ENCODE measurements at places on chromosomes 7 and 10.

- no peak for DNase-seq
Observed at GRCh38 chr10:73906524-73907447, 4.1 kb upstream of the PLAU start.

DNA sequence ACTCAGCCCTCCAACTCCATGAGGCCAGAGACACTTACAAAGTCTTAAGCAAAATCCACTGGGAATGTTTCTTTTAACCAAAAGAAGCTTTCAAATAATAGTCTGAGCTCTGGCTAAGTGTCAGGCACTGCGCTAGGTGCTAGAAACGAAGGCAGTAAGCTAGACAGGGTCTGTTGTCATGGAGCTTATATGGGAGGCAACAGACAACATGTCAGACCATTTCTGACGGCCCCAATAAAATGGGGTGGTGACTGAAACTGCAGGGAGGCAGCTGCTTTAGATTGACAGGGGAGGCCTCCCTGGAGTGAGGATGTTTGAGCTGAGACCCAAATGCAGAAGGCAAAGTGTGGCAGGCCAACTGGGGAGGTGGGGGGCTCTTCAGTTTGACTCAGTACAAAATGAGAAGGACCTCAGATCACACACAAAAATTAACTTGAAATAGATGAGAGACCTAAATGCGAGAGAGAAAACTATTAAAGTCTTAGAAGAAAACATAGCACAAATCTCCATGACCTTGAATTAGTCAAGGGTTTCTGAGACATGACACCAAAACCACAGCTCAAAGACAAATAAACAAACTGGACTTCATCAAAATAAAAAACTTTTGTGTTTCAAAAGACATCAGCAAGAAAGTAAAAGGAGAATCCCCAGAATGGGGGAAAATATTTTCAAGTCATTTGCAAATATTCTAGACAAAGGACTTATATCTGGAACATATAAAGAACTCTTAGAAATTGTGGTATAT lies 40.6 kb downstream of the SH3PXD2A start:
- DNase-seq, result no peak

DNA sequence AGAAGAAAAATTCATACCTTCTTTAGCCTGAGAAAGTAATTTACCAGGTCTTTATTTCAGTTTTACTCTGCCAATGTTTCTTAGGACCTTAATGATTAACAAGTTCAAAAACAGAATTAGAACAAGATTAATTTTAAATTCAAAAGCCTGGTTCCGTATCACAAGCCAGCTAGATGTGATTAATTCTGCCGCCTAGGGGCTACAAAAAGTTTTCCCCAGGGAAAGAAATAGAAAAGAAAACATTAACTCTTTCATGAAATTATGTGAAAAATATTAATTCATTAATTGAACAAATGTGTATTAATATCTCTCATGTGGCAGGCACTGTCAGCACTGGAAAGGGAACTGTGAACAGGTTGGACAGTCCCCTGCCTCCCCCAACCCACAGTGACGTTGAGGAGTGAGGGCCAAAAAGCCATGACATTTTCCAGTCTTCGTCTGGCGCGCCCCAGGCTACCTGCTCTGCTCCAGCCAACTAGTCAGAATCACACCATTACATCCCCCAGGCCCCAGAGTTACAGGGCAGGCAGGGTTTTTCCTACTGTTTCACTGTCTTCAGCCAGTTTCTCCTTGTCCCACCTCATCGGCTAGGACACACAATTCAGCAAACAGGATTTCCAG lies 20.1 kb downstream of the TMEM176A start:
- DNase-seq, result no peak

DNA sequence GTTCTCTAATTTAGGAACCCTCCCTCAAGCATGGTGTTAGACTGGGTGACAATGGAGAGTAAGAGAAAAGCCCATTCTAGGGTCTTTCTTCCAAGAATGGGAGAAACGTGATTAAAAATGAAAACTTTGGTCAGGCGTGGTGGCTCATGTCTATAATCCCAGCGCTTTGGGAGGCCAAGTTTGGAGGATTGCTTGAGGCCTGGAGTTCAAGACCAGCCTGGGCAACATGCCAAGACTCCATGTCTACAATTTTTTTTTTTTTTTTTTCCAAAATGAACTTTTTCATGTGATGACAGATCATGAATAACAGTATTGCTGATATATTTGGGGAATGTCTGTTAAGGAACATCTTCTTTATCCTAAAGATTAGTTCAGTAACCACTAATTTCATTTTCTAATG lies 194.6 kb downstream of the MLLT10 start:
- no peak for DNase-seq

DNA sequence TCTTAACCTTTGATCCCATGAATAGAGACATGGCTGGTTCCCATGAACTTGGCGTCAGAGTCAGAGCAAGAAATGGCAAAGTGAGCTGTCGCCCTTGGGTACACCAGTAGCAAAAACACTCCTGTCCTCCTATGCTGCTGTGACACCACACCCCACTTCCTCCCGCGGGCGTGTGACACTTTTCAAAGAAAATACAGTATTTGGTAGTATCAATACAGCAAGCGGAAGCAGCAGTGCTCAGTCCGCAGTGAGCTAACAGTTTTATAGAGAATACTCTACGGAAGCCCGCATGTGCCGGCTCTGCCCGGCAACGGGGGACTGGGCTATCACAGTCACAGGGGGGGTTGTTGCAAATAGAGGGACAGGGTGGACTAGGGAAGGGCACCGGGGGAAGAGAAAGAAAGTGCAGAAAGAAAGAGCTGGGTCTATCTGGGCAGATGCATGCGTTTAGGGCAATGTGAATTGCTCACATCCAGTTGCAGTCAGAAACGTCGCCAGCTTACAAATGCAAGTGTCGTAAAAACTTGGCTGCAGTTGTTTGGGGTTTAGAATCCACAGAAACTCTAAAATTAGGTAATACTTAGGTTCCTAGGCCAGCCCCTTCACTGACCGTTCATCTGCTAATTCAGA lies 49.8 kb downstream of the PRKCQ start:
- no peak for DNase-seq

DNA sequence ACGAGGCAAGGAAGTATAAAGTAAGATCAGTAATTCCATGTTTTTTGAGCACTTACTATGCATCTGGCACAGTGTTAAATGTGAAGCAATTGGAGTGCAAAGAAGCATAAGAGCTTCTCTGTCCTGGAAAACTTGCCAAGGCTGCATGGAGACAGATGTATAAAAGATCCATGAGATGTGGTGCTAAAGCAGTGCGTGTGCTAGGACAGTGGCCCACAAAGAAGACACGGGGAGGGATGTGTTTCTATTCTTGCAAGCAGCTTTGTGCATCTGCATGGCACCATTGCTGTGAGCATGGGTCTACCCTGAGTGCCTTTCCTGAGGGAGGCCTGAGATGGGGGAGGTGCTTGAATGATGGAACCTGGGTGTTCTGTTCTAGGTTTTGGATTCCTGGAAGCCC lies 5.1 kb upstream of the CDHR3 start:
- DNase-seq, result no peak

DNA sequence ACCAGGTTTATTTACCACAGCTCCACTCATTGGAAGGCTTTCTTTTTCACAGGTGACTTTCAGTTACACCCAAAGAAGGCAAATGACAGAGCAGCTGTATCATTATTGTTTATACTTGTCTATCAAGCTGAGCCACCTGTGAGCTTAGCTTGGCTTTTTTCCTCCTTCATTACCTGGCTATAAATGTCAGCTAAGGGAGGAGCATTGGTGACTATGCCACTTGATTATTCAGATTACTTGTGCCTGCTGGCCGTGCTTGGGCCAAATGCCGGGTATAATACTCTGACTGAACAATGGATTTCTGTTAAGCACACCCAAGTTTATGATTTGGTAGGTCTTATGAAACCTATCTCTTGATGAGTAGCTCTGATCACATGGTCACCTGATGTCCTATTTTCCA lies 9.9 kb upstream of the GNAT3 start:
- DNase-seq, result no peak

DNA sequence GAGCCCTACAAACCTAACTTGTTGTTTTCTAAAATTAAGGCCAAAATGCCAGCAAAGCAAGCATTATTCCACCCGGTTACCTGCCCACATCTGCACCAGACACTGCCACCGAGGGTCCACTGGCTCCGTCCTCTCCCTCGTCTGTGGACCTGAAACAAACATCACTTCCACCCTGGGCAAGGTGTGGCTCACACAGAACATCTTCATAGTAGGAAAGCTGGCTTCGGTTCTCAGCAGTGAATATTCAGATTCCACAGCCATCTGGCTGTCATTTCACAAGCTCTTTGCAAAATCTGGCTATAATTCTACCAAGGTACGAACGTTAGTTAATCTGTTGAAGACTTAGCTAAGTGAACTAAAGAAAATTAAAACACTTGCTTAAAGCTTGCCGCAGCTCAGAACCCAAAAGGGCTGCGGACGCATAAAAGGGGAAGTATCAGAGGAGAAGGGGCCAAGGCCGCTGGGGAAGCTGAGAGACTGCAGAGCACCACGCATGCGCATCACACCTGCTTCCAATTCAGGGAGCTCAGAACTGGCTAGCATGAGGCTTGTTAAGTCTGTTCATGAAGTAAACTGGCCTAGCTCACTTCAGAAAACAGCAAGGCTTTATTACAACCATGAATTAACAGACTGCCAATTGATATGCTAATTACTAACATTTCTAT lies 46.1 kb downstream of the PTPRN2 start:
- DNase-seq, result no peak

- DNase-seq, result no peak
Observed at GRCh38 chr7:111796671-111797070, 234.4 kb upstream of the IMMP2L start.

DNA sequence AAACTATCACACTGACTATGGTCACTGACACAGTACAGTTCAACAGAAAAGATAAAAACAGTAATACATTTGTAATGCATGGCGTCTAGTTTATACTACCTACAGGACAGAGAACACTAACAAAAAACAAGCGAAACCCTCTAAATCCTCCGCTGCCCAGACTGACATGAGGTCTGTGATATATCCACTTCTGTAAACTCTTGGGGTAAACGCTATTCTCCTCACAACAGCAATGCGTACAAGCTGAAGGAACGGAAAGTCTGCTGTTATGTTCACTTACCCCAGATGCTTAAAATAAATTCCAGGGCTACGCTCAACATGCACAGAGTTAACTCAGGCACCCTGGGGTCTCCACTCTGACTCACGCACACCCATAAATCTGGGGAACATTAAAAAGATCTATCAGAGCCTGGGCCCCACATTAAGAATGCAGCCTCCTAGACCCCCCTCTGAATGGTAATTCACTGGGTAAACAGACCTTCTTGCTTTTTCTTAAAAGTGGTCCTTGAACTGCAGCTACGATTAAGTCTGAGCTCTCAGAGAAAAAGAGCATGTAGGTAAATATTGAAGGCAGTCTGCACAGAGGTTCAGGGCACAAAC lies 105.6 kb downstream of the CTBP2 start:
- no peak for DNase-seq

- DNase-seq, result no peak
Observed at GRCh38 chr7:124515106-124515830, 250.3 kb downstream of the GPR37 start.
